ENCODE measurements at places on chromosomes 2 and 18.

GRCh38 chr2:180002198-180002770 is 4.8 kb downstream of the CWC22 start:
- no peak for DNase-seq

GRCh38 chr2:4300616-4301015 is 597.2 kb downstream of the DCDC2C start:
- no peak for DNase-seq

DNA sequence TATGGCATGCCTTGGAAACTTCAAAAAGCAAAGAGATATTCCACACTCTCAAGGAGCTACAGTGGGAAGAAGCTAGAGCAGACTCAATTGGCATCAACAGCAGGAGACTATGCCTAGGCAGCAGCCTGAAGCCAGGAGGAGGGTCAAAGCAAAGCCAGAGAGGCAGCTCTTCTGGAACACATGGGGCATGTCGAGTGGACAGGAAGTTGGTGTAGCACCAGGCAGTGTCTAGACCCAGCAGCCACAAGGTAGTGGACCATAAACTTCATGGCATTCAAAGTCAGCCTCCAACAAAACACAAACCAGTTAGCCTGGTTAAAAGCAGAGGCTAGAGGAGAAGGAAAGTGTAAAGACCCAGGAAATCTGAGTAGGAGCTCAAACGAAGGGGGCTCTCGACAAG is 311.2 kb upstream of the PKDCC start:
- DNase-seq: no peak

- DNase-seq: no peak
These were observed 40.3 kb upstream of the SCG2 start for GRCh38 chr2:223642506-223642905.

DNA sequence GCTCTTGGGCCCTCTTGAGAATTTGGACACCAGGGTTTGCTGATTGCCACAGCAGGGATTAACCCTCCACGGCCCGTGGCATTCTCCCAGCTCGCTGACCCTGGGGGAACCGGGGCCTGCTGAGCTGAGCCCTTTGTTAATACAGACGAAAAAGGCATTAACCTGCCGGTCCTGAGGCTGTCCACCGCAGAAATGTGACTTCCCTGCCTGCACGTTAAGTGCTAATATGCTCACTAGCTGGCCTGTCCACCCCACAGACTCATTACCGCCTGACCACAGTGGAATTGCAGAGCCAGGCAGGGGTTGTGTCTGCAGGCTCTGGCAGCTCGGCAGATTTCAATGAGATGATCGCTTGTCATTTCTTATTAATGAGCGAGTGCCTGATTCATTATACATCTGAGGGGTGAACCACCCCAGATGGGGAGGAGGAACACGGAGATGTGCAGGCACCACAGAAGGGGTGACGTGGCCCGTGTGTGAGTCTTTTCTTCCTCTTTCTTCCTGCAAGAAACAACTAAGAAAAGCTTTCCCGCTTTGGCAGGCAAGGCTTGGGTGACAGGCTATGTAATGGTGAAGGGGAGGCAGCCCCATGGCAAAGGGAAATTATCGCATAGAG is 126.0 kb downstream of the GLI2 start:
- peak; percentile 79 for DNase-seq

DNA sequence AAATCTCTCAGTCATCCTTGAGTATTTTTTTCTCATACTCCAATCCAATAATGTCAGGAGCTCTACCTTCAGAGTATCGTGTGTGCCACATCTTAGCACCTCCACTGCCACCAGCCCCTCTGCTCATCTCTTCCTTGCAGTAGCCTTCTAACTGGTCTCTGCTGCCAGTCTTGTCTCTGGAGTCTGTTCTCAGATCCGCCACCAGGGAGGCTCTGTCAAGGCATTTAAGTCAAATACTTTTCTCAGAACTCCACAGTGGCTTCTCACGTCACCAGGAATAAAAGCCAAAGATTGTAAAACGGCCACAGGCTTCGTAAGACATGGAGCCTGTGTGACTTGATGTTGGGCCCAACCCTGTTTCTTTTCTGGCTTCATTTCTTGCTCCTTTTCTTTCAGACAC is 7.1 kb downstream of the UNC50 start:
- DNase-seq: no peak

DNA sequence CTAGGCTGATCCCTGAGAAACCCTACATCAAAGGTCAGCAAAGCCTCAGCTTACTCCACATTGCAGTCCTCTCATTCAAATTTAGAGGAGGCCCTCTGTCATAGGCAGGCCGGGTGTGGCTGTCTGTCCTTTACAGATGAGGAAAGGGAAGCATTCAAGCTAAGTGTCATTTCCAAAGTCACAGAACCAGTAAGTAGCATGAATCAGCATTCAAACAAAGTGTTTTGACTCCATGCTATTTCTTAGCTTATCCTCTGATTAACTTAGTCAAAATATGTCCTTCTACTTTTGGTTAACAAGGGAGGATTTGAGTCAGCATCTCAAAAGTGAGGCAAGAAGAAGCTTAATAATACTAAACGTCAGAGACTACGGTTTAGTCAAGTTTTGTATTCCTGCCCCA is 409.0 kb upstream of the POU3F3 start:
- no peak for DNase-seq

GRCh38 chr2:61134141-61134540 is 27.8 kb upstream of the C2orf74 start:
- no peak for DNase-seq

- DNase-seq: no peak
These were observed 113.5 kb upstream of the PPP1CB start for GRCh38 chr2:28638102-28638501.

All from fibroblast of skin of right quadriceps (primary cell).